ENCODE measurements at places on chromosomes 4 and X.

GRCh38 chr4:181468451-181468850, 774.8 kb upstream of the TENM3 start:
- no peak for DNase-seq

DNA sequence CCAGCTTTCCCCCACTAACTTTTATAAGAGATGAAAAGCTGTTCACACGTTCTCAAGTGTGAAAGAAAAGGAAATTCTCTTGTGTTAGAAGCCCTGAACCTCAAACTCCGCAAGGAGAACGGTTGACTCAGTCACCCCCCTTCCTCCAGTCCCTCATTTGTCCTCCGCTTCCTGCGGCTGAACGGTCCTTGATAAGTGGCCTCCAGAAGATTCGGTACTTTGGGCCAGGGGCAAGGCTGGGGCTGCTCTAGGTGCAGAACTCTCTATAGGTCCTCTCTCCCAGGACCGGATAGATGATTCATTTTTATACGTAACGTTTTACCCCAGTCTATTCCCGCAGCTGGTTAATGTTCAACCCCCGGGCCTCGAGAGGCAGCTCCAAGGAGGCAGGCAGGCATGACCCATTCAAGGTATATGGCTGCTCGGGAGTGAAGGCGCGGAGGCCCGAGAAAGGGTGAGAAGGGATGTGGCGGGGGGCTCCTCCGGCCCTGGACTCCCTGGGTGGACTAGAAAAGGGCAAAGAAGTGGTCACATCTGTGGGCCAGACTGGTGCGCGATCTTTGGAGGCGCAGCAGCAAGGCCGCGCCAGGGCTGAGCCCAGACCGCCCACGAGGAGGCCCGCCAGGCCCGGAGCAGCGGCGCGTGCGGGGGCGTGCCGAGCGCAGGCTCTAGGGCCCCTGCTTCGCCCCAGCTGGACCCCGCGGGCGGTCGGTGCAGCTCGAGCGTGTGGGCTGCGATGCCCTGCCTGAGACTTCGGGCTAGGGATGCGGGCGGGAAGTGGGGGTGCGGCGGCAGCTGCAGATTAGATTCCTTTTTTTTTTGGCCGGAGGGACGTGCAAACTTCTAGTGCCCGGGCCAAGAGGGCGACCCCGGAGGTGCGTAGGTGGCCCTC, 11.7 kb downstream of the PITX2 start:
- DNase-seq: no peak

GRCh38 chr4:86496094-86497080, 97.7 kb upstream of the PTPN13 start:
- DNase-seq: no peak

- DNase-seq: no peak
Measured at GRCh38 chrX:1411326-1411725, 19.4 kb upstream of the SLC25A6 start.

GRCh38 chrX:40933132-40933705, 152.0 kb upstream of the USP9X start:
- no peak for DNase-seq

- DNase-seq: peak; percentile 28
Measured at GRCh38 chrX:1249101-1249887, 19.3 kb upstream of the CSF2RA start.

- no peak for DNase-seq
Measured at GRCh38 chr4:53009824-53010223, 147.7 kb downstream of the RASL11B start.

GRCh38 chr4:55409468-55410171, 13.9 kb downstream of the TMEM165 start:
- DNase-seq: no peak

GRCh38 chr4:10078481-10079233, 37.9 kb downstream of the WDR1 start:
- DNase-seq: no peak

GRCh38 chrX:70755850-70756249, 152.7 kb downstream of the TEX11 start:
- DNase-seq: peak; percentile 8

DNA sequence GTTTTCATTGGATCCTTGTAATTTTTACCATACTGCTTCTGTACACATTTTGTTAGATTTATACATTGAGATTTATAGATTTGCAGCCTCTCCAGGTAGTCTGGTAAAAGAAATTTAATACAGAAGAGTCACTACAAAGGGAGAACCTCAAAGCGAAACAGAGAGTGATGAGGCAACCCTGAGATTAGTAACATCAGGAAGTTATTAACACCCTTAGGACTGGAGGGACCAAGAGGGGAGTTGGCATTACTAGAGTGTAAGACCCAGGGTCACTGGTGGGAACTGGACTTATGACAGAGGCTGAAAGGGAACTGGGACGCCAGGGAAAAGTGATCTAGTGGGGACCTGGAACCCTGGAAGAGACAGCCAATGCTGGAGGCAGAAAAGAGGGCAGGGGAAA, 20.6 kb upstream of the MAML3 start:
- DNase-seq: no peak

GRCh38 chr4:109083911-109084310, 218.5 kb downstream of the COL25A1 start:
- DNase-seq: no peak

- DNase-seq: no peak
Measured at GRCh38 chrX:9635803-9636202, 129.8 kb downstream of the GPR143 start.

GRCh38 chrX:41906515-41907187, 16.7 kb downstream of the CASK start:
- DNase-seq: no peak

DNA sequence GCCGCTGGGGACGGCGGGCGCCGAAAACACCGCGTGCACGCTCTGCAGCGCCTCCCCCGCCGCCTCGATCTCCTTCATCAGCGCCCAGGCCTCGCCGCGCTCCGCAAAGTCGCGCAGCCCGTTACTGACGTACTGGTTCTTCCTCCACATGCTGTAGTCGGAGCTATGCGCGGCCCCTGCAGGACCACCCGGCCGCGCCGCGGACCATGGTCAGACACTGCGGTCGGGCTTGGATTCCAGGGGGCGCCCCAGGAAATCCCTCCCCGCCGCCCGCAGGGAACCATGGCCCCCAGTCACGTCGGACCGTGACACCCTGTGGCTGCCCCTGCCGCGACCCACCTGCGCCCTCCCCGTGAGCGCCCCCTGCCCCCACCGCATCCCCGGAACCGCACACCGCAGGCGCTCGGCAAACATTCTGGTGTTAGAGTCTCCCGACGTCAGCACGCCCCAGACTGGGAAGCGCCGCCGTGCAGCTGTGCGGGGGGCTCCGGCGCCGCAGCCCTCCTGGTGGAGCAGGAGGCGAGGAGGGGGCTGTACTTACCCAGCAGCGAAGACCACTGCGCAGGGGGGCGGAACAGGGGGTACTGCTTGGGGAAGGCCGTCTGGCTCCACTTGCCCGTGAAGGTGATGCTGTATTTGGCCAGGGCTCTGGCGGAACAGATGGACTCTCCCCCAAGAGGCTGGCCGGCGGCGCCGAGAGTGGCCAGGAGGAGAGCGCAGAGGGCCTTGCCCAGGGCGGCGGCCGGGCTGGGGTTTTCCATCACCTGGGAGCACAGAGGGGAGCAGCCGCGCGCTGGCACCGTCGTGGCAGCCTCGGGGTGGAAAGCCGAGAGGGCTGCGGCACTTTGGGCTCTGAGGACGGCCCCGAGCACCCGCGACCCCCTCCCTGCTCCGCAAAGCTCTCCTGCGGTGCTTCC, 814 bp downstream of the SPON2 start:
- no peak for DNase-seq

DNA sequence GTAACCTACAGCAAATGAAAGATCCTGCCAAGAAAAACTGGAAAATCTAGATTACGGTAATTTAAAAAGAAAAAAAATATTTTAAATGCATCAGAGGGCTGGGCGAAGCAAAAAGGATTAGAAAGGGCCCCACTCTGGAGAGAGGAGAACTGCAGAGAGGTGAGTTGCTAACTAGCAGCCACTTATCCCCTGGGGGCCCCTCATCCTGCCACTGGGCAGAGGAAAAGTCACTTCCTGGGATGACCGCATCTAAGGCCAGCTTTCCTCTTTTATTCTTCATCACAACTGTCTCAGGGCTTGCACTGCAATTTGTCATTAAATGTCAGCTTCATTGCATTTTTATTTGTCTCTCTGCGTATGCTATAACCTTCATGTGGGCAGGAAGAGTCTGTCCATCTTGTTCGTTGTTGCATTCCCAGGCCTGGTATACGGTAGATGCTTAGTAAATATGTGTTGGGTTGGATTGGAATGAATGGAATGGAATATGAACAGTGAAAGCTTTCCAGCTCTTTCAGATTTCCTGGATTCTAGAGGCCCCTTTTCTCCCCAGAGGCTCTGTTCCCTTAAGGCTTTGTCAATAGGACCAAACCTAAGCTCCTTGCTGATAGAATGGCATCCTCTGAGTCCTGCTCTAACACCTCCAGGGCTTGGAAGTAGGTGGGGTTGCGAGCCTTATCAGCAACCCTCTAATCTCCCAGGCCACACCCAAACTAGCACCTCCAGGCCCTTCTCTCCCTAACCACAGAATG, 58.9 kb downstream of the TLR10 start:
- no peak for DNase-seq

- DNase-seq: no peak
Measured at GRCh38 chr4:185540487-185541120, 5.3 kb upstream of the PDLIM3 start.

- DNase-seq: no peak
Measured at GRCh38 chrX:120446498-120446897, 22.6 kb downstream of the LAMP2 start.

GRCh38 chr4:179867300-179867878, 2375.8 kb upstream of the TENM3 start:
- DNase-seq: no peak

GRCh38 chr4:57231781-57232180, 121.6 kb upstream of the IGFBP7 start:
- DNase-seq: no peak

DNA sequence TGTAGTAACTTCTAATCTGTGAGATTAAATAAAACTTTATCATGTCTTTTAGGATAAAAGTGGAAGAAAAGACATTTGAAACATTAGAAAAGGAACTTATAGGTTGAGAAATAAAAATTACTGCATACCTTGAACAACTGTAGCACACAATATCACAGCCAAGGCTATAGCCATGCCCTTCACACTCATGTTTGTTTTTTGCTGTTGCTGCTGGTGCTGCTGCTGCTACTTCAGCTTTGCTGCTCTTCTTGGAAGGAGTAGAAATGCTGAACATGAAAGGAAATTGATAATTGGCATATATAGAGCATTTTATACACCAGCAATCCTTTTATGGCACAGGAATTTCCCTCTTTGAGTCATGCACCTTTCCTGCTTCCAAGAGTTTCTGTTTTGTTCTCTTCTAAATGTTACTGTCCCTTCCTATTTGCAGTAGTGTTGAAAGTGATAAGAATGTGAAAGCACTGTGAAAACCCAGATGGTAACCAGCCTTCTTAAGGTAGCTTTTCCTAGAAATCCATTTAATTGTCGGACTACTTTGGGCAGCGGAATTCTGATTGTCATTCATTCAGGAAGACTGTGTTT, at the start of gene CXCL11:
TSS of gene CXCL11 (minus strand) at position 272 of the 582 bp plus-strand sequence. CDS start at position 189, 83 bp downstream.
- DNase-seq: no peak

- no peak for DNase-seq
Measured at GRCh38 chr4:98586291-98586961, 72.0 kb downstream of the TSPAN5 start.

GRCh38 chrX:50863471-50863870, 47.1 kb upstream of the BMP15 start:
- DNase-seq: no peak

DNA sequence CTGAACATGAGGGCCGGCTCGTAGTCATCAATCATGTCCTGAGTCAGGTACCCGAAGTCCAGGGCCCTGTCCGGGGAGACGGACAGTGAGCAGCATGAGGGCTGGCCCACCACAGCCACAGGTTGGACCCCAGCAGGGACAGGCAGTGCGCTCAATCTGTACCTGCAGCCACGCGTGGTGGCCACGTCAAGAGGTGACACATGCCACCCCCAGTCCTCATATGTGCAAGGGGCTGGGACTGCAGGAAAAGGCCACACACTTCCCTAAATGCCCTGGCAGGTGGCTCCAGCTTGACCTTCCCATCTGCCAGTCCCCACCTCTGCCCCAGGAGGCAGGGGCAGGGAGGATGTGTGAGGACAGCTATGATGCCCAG, 73.8 kb upstream of the MXD4 start:
- no peak for DNase-seq

- DNase-seq: no peak
Measured at GRCh38 chr4:26590639-26591038, 6.8 kb downstream of the TBC1D19 start.

- DNase-seq: no peak
Measured at GRCh38 chr4:83686166-83686565, 150.3 kb downstream of the GPAT3 start.

All from activated CD8-positive, alpha-beta memory T cell treated with anti-CD3 and anti-CD28 coated beads for 4 hours (primary cell).